Activated CD8-positive, alpha-beta memory T cell treated with anti-CD3 and anti-CD28 coated beads for 4 hours (primary cell): ENCODE measurements at places on chromosomes 3 and 15.

DNA sequence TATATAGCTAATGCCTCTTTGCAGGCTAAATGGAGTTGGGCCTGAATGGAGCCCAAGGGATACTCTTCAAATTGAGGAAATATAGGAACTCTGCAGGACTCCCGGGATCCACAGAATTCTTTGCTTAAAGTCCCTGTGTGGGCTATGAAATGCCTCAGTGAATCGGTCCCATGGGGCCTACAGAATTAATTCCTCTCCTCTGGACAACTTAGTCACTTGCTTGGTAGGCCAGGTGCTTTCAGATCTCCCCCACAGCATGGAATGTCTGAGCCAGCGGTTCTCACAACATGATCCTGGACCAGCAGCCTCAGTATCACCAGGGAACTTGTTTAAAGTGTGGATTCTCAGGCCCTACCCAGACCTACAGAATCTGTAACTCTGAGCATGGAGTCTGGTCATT lies 15.1 kb upstream of the PRICKLE2 start:
- DNase-seq, result no peak

- DNase-seq, result no peak
These were observed 172.7 kb upstream of the TP63 start for GRCh38 chr3:189458528-189458927.

DNA sequence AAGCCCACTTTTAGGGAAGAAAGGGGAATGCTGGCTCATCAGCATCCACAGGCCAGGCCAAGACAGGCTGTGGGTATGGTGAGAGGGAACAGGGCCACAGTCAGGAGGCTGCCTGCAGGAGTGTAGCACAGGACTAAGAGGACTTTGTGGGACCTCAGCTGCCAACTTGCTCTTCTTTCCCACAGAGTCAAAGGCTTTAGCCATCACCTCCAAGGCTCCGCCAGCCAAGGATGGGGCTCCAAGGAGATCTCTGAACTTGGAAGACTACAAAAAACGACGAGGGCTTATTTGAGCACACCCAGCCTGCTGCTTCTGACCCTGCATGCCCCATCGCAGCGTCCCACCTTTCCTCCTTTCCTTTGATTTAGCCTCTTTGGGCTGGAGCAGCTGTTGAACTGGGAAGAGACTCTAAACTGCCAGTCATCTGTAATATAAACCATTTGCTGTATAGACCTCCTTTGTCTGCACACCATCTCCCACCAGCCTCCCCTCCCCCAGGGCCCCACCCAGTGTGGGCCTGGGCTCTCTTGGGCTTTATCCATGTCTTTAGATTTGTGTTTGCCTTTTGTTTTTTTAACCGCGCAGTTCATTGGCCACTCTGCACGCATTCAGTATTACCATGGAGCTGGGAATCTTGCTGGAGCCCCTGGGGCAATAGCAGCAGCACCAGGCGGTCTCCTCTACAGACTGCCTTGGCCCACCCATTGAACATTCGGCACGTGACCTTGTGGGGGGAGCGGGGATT lies 13.1 kb upstream of the ITPKA start:
- no peak for DNase-seq

DNA sequence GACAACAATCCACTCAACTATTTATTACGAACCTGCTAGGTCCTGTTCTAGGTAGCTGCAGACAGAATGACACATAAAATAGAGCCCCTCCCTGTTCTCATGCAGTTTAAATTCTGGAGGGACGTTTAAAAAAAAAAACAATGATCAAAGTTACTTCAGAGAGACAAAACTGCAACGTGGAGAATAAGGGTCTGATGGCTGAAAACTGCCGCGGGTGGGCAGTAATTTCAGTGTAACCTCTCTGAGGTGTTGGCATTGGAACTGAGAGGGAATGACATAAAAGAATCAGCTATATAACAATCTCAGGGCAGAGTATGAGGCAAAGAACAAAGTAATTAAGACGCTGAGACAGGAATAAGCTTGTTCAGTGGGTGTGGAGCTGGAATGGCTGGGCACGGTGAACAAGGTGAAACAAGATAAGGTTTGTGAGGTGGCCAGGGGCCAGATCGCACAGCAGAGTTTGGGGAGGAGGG lies 19.5 kb downstream of the TBL1XR1 start:
- DNase-seq, result no peak

- DNase-seq, result no peak
These were observed 1.1 kb downstream of the FBN1 start for GRCh38 chr15:48644467-48644826.

GRCh38 chr15:74505837-74506514 lies 35.0 kb upstream of the ARID3B start:
- no peak for DNase-seq

DNA sequence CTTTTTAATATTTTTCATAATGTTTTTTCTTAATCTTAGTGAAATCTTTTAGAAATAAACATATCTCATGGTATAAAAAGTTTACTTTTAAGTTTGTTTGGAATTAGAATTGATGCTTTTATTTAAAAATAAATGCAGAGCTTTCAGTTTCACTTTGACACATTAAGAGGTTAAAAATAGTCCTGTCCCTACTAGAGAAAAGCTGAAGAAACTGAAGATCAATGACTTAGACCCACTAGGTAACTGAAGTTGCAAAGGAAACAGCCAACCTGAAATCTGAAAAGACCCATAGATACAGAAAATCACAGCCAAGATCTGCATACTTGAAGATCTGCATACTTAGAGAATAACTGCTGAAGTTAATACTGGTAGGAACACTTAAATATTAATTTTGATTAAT lies 237.6 kb downstream of the RAP2B start:
- DNase-seq, result no peak

- no peak for DNase-seq
These were observed 637 bp downstream of the CIP2A start for GRCh38 chr3:108588601-108589000.

DNA sequence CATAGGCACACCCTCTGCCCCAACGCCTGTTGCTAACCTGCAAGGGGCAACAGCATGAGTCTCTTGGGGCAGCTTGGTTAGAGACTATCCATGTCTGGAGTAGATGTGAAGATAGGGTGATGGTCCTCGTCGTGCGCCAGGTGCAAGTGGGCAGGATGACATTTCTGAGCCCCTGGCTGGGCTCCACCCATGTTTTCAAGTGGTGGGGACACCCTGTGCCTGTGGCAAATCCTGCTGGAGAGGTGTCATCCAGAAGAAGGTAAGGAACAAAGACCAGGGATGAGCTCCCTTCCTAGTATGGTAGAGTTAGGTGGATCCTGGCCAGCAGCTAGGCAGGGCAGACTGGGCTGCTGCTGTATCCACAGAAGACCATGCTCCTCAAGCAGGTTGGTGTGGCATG lies 152.6 kb downstream of the ABHD5 start:
- DNase-seq, result no peak

DNA sequence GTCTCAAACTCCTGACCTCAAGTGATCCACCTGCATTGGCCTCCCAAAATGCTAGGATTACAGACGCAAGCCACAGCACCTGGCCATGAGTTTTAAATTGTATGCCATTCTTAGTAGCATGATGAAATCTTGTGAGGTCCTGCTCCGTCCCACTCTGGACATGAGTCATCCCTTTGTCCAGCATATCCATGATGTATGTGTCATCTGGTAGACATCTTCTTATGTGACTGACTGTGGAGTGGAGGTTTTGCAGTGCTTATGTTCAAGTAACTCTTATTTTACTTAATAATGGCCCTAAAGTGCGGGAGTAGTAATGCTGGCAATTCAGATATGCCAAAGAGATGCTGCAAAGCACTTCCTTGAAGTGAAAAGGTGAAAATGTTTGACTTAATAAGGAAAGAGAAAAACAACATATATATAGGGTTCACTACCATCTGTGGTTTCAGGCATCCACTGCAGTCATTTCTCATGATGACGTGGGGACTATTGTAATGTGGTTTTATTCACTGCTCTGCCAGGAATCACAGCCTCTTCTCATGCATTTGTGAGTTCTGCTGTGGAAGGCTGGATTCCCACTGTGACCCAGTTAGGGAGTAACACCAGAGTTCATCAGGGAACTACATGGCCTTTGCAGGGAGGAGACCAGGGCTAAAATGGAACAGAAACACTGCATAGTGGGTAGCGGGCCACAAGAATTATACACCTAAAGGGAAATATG lies 204.6 kb upstream of the STRIT1 start:
- no peak for DNase-seq

DNA sequence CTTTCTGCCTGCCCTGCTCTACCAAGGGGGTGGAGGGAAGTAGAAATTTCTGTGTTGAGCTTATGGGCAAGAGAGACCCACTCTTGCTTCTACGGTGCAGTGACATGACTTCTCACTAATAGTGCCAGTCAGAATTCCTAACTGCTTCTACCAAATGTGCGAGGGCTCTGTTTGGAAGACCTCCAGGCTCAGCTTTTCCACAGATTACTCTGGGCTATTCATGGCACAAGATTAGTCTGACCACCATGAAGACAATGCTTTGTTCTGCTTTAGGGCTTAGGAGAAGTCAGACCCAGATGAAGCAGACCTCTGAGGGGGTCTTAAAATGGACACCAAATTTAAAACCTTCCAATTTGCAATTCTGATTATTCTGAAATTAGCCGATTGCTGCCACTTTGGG lies 195.9 kb upstream of the TBC1D5 start:
- no peak for DNase-seq

- DNase-seq, result no peak
These were observed 208.4 kb upstream of the DPPA4 start for GRCh38 chr3:109545746-109546145.

GRCh38 chr3:167691366-167691765 lies 37.6 kb upstream of the WDR49 start:
- no peak for DNase-seq

DNA sequence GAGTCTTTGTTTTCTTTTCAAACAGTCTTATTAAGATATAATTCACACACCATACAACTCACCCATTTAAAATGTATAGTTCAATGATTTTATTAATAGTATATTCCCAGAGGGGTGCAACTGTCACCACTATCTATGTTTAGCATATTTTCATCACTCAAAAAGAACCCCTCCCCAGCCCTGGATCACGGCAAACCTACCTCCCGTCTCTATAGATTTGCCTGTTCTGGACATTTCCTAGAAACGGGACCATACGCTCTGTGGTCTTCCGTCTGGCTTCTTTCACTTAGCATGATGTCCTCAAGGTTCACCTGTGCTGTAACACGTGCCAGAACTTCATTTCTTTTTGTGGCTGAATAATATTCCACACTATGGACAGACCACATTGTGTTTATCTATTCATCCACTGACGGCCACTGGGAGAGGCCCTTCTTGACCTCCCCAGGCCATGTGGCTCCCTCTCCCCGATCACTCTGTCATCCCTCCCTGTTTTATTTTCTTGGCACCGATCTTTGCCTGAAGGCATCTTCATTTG lies 56.4 kb downstream of the IQSEC1 start:
- no peak for DNase-seq

- no peak for DNase-seq
These were observed 452.1 kb upstream of the THBS1 start for GRCh38 chr15:39128746-39129145.

- DNase-seq, result no peak
These were observed 881.8 kb upstream of the NR2F2 start for GRCh38 chr15:95448531-95449229.

DNA sequence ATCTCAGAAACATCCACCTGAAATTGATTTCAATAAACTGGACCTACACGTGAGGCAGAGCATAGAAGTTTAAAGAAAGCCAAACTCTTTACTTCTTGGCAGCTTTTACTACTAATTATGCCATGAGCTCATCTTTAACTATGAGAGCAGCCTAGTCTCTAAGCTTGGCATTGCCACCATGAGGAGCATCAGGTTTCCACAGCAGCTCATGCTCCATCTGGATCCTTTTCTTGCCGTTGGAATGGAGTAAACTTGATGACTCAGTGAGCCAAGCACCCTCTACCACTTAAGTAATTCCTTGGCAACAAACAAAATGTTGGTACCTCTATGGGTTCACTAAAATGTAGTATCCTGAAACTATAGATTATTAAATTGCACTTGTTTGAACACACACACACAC lies 583.2 kb downstream of the EPHA3 start:
- no peak for DNase-seq

DNA sequence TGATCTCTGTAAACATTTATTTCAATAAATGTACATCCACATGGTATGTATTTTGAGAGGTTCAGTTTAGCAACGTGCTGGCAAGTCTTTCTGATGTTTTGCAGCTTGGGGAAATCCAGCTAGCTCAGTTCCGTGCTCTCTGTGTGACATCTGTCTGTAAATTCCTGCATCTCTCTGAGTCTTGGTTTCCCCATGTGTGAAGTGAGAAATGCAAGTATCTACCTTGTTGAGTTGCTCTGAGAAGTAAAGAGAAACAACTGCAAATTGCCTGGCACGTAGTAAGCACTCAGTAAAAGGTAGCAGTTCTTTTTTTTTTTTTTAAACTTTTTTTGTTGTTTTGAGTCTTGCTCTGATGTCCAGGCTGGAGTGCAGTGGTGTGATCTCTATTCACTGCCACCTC lies 30.2 kb upstream of the MORF4L1 start:
- no peak for DNase-seq

GRCh38 chr3:18208091-18208490 lies 217.0 kb downstream of the SATB1 start:
- DNase-seq, result no peak

GRCh38 chr3:54914180-54914579 lies 13.7 kb downstream of the LRTM1 start:
- DNase-seq, result no peak

GRCh38 chr15:42836251-42836650 lies 84.3 kb downstream of the TTBK2 start:
- DNase-seq, result no peak

DNA sequence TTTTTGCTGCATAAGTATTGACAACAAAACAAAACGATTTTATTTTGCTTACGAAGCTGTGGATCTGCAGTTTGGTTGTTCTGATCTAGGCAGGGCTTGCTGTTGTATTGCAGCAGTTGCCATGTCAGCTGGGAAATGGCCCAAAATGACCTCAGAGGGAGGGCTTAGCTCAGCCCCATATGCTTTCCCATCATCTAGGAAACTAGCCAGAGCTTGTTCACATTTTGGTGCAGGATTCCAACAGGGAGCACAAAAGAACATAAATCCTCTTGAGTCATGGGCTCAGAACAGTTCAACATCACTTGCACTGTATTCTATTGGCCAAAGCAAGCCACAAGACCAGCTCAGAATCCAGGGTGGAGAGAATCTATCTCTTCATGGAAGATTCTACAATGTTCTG lies 42.2 kb upstream of the ROBO2 start:
- DNase-seq, result no peak

DNA sequence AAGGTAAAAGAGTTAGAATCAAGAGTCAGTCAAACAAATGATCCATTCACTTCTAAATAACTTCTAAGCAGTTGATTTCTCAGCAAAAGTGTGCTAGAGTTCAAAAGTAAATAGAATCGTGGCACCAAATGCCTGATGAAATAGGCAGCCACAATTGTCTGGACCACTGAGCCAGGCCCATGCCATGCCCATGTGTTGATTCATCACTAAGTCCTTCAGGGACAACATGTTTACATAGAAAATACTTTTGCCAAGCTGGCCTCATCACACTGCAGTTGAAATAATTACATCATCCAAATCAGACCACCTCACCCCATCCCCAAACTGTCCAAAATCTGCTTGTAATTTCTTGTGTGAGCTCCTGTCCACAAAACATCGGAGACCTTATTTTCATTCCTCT lies 216.3 kb downstream of the IGSF11 start:
- no peak for DNase-seq

- DNase-seq, result no peak
These were observed 177.1 kb upstream of the CHRNA7 start for GRCh38 chr15:31852933-31853799.
